NCI-H1417 treated with DMSO at 0.1 percent for 48 hours (cell line): ENCODE measurements at places on chromosomes 2 and 18.

DNA sequence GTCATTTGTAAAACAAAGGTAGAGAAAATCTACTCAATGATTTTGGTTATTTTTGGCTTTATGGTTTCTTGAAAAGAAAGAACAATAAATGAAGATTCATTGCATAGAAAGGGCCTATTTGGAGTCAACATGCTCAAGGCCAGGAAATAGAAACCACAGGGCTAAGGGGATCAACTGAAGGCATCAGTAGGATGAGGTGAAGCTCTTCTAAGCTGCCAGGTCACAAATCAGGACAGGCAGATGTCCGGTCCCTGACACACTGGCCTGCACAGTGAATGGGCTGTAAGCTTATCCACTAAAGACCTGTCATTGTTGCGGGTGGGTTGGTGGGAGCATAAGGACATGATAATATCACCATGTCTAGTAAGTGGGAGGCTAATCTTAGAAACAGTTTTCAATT, 31.6 kb upstream of the RNF138 start:
- DNase-seq, result no peak

DNA sequence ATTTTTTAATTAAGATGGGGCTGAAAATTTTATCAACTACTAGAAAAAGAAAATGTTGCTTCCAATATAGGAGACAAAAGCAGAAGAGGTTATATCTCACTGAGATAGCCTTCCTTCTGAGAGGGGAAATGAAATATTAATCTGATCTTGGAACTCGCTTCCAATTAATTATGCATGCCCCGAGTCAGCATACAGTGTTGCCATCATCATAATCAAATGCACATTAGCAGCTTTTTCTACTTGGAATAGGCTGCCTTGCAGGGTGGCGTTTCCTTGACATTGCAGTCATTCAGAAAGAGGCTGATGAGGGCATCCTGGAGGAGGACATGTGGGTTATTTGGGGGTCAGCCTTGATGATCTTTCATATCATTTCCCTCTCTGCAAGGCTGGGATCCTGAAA, 18.4 kb upstream of the RPL37A start:
- DNase-seq, result no peak

DNA sequence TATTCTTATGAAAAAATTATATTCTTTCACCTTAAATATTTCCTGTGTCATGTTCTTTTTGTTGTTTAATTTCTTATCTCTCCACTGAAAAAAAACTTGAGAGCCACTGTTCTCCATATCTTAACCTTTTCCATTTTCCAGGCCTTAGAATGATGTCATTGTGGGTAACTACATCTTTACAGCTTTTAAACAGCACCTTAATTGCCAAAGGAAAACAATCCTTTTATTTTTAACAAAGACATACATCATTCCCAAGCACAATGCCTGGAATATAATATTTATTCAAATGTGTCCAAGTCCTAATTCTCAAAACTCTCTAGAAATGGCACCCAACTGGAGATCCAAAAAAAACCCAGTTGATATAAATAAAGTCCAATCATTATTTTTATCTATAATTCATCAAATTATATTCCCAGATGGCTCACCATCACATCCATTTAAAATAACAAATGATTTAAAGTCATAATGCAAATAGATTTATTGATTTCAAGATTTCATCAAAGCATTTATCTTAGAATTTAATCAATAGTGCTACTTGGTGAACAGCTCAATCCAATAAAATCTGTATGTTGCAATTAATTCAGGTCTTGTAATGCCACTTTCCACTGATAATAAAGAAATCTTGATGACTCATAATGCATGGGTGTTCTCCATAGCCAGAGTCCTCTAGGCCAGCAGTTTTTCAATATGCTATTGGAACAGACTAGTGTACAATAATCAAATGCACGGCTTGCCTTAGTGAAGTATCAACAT, 107.1 kb upstream of the MAPRE2 start:
- no peak for DNase-seq

DNA sequence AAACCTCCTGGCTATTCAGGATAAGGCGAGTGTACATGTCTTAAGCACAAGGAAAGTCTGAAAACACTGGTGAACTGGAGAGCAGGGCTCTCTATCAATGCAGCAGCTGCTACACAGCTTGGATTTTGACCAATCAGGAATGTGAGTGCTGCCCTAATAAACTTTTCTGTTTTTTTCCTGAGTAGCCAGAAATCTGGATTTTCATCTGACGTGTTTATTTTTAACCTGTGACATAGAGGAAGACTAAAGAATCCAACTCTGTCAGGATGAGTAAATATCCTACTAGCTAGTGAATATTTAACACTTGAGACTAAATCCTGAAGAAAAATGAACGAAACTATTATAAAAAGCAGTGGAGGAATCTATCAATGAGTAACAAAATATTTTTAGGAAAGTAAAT, 1638.9 kb downstream of the LRP1B start:
- no peak for DNase-seq

DNA sequence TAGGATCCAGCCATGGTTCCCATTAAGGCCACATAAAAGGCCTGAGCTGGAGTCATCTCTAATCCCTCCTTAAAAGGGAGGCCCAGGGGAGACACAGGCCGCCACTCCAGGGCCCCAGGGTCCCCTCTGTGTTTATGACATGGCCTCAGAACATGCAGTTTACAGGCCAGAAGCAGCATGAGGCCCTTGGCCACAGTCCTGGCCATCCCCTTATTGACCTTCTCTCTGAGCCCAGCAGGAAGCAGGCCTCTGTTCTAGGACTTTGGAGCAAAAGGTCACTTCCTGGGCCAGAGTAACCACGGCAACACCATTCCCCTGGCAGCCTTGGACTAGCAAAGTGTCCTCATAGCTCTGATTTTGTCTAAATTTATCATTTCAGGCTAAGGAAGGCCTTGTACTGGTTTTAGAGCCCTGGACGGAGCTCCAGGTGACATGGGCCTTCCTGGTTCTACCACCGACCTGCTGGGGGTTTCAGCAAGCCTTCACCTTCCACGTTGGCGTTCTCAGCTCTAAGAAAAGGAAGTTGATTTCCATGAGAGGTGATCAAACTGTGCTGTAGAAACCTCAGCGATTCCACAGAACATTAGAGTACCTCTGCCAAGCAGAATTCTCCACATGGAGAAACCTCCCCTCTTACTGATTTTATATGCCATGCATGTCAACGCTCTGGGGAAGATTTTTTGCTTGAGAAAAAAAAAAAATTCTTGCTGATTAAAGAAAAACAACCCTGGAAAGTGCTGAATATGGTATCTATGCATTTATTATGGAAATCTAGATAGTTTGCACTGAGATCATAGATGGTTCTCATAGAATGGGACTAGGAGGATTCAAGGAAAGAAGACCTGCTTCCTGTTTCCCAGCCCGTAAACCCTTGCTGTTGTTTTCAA, 53.7 kb downstream of the HS1BP3 start:
- no peak for DNase-seq

- DNase-seq, result no peak
Observed at GRCh38 chr2:236805800-236806531, 236.3 kb downstream of the ACKR3 start.

DNA sequence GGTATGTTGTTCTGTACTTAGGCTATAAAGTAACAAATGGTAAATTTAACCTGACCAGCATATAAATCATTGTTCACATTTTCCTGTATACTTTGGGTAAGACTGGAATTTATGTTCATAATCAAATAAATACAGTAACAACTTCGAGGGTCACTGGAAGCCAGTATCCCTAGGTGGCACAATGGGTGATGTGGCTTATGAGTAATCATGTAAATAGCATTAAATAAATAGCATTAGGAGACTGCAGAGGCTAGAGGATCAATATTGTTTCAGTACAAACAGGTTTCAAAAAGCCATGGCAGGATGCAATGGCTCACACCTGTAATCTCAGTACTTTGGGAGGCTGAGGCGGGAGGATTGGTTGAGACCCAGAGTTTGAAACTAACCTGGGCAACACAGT, 690.6 kb downstream of the SLC4A3 start:
- no peak for DNase-seq

DNA sequence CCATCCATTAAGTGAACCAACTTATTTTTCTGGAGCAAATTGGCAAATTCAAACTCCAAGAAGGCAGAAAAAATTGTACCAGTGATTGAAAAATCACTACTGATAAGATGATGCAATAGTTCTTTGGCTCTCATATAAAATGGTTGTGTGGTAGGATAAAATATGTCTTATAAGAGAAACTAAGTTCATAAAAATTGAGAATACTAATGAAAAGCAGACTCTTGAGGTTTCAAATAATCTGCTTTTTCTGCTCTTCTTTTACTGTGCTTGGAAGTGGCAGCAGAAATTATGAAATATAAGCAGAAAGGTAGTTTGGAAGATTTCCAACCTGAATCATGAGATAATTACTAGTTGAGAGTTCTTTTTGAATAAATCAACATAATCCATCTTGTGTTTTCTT, 61.9 kb downstream of the PPP1R1C start:
- no peak for DNase-seq

DNA sequence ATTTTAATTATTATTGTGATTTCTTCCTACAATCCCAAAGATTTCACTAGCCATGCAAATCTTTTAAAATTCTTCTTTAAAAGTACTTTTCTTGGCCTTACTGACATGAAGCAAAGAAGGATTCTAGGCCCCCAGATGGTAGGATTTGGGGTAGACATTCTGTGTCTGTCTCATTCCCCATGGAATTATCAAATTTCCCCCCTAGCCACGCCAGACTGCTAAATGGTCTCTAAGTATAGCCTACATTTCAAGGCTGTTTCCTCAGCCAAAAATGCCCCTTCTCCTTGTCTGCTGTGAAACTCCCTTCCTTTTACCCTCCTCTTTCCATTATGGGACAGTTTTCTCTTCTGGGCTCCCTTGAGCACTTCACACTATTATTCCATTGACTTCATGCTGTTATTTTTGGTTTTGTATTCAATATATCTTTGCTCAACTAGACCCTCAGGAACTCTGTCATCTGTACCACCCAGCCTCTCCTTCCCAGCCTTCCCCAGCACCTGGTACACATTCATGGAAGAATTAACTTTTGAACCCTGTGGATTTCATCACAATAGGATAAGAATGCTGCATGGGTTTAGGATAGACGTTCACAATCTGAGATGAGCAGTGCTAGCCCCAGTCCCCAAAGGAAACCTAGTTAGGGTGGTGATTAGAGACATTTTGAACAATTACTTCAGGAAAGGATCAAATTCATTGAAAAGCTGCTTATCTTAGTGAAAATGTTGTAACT, 21.5 kb upstream of the CYP1B1 start:
- no peak for DNase-seq

DNA sequence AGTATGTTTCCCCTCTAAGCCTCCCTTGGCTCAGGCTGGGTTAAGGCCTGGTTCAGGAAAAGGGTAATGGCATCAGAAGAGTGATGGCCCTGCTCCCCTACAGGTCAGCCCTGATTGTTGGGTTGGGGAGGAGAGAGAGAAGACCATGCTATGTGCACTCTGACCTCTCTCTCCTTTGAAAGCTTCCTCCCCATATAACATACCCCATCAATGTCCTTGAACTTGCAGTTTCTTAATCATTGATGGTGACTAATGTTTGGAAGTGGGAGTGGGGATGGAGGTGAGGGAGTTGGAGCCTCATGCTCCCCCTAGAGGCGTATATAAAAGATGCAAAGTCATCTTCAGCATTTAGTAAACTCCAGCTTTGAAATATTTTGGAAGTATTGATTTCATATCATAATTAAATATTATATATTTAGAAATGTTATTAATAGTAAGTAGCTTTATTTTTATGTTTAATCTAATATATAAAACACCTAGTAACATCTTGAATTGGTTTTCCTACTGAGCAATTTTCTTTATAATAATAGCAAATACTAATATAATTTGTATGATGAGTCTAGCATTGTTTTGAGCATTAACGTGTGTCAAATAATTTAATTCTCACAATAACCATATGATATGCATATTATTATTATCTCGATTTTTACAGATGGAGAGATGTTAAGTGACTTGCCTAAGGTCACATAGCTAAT, 8.8 kb downstream of the PLCL1 start:
- DNase-seq, result no peak

DNA sequence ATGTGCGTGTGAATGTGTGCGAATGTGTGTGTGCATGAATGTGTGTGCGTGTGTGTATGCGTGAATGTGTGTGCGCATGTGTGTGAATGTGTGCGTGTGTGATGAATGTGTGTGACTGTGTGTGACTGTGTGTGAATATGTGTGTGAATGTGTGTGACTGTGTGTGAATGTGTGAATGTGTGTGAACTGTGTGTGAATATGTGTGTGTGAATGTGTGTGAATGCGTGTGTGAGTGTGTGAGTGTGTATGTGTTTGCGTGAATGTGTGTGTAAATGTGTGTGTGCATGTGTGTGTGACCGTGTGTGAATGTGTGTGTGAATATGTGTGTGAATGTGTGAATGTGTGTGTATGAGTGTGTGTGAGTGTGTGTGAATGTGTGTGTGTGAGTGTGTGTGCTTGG, 1103.8 kb downstream of the TSN start:
- no peak for DNase-seq

- DNase-seq, result no peak
Observed at GRCh38 chr2:55874338-55874737, 49.2 kb downstream of the EFEMP1 start.

DNA sequence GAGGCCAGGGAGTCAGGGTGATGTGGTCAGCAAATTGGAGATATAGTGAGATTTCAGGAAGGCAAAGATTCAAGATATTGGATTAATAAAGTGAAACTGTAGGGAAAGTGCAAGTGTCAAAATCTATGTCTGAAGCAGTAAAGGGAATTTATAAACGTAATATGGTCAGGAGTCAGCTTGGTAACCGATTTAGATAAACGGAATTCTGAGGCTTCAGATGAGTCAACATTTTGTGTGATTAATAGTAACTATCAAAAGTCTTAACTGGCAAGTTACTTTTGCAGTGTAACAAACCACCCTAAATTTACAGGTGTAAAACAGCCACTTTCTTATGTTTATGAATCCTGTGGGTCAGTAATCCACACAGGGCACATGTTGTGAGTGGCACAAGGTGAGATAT, 10.9 kb downstream of the MTX2 start:
- DNase-seq, result no peak

- no peak for DNase-seq
Observed at GRCh38 chr2:138023976-138024375, 59.7 kb downstream of the HNMT start.

GRCh38 chr2:57758686-57759085, 287.9 kb upstream of the VRK2 start:
- no peak for DNase-seq

DNA sequence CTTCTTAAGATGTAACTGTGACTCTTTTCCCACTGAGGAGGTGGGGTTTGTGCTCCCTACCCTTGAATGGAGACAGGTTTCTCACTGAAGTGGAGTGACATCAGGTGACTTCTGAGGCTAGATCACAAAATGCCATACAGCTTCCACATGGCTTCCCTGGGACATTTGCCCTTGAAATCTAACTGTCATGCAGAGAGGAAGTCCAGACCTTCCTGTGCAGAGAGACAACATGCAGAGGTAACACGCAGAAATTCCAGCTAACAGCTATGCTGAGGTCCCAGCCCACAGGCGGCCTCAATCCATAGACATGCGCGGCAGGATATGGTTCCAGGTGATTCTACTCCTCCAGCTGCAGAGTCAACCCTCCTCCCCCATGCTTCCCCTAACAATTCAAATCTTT, 119.0 kb downstream of the TRIB2 start:
- no peak for DNase-seq

GRCh38 chr2:70983506-70984227, 5.2 kb downstream of the ANKRD53 start:
- DNase-seq, result no peak
